ENCODE measurements at places on chromosomes 12 and 14. TPM values are rescaled to one million over a fixed set of nuclear protein-coding genes. Genes with fewer than 3 reads are reported as not detected.

FOXG1 gene
- total RNA-seq: 0.29 TPM

SLC5A8 gene
- total RNA-seq: 0.11 TPM

DNA sequence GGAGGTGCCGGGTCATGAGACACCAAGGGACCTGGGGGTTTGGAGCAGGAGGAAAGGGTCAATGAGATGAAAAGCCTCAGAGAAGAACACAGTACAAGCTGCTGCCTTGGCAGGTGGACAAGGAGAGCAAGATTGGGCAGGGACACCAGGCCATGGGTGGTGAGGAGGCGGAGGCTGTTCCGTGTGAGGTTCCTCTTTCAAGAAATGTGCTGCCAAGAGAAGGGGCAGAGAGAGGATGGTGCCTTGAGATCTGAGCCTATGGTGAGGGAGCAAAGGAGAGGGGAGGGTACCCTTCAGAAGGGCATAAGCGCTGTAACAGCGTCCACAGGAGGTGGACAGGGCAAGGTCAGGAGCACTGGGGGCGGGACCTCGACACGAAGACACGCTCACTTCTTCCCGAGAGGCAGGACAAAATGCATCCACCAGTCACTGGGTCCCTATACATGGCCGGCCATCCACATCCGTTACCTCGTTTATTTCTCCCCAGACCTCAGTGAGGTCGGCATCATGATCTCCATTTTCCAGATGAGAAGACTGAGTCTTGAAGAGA is 100.2 kb downstream of the B4GALNT3 start:
- DNase-seq: no peak
- H3K4me1 ChIP-seq: no peaks in the 10 kb centered on the region
- H3K36me3 ChIP-seq: no peaks in the 10 kb centered on the region
- H3K4me3 ChIP-seq: no peak overlapping the region

GRCh38 chr12:90896164-90896563 is 58.8 kb downstream of the CCER1 start:
- no peak overlapping the region for H3K27ac ChIP-seq
- H3K27me3 ChIP-seq: no peaks in the 10 kb centered on the region
- no peaks in the 10 kb centered on the region for H3K4me1 ChIP-seq

DNA sequence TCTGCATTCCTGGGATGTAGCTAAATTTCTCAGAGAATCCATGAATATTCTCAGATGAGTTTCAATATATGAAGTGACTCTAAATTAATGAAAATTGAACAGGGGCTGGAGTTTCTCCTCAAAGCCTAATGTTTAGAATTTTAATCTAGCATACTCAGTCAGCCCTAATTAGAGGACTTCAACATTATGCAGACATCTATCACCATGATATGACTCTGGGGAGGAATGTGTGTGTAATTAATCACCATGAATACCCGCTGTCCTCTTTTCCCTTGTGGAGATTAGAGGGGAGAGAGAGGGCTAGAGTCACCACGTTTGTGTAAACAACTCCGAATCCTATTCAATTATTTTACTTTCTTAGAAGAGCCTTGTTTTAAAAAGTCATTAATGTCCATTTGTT is 698.6 kb upstream of the MDGA2 start:
- H3K27ac ChIP-seq: no peak overlapping the region
- no peaks in the 10 kb centered on the region for H3K4me1 ChIP-seq
- no peak for DNase-seq
- no peaks in the 10 kb centered on the region for H3K36me3 ChIP-seq
- H3K27me3 ChIP-seq: no peaks in the 10 kb centered on the region

- no peaks in the 10 kb centered on the region for H3K27me3 ChIP-seq
- H3K36me3 ChIP-seq: no peaks in the 10 kb centered on the region
- H3K4me1 ChIP-seq: no peaks in the 10 kb centered on the region
- no peak overlapping the region for H3K4me3 ChIP-seq
These were observed 13.6 kb downstream of the MED13L start for GRCh38 chr12:116263844-116264243.

GRCh38 chr12:119938049-119938667 is 50.9 kb upstream of the BICDL1 start:
- no peaks in the 10 kb centered on the region for H3K4me1 ChIP-seq
- no peak overlapping the region for H3K4me3 ChIP-seq
- H3K27me3 ChIP-seq: no peaks in the 10 kb centered on the region
- no peaks in the 10 kb centered on the region for H3K36me3 ChIP-seq

GPR132 gene
- total RNA-seq: not detected

MORN3 gene
- 0.93 TPM for total RNA-seq

MUCL1 gene
- total RNA-seq: not detected

SELPLG gene
- 0.13 TPM for total RNA-seq

- no peak overlapping the region for H3K27ac ChIP-seq
- H3K4me3 ChIP-seq: no peak overlapping the region
- DNase-seq: no peak
- no peaks in the 10 kb centered on the region for H3K4me1 ChIP-seq
- H3K27me3 ChIP-seq: no peaks in the 10 kb centered on the region
These were observed 508.0 kb downstream of the MDGA2 start for GRCh38 chr14:47167402-47167801.

SSTR1 gene
- total RNA-seq: 0.93 TPM

- H3K4me3 ChIP-seq: peak overlapping the region; percentile 41
- no peaks in the 10 kb centered on the region for H3K27me3 ChIP-seq
- DNase-seq: peak; percentile 31
- H3K27ac ChIP-seq: peak overlapping the region; percentile 32
These were observed 441.7 kb downstream of the RAD51B start for GRCh38 chr14:68261092-68261842.

GRCh38 chr14:75650253-75651058 is 10.2 kb downstream of the ERG28 start:
- DNase-seq: no peak
- H3K27me3 ChIP-seq: no peaks in the 10 kb centered on the region
- no peak overlapping the region for H3K27ac ChIP-seq
- H3K36me3 ChIP-seq: peaks cover 30% of the 10 kb centered on the region

TAS2R50 gene
- total RNA-seq: 0.33 TPM

TPPP2 gene
- not detected for total RNA-seq

TPH2 gene
- 0.90 TPM for total RNA-seq

RTN1 gene
- 2.8 TPM for total RNA-seq

CLEC2A gene
- total RNA-seq: 3.7 TPM

TSHR gene
- total RNA-seq: not detected

DNA sequence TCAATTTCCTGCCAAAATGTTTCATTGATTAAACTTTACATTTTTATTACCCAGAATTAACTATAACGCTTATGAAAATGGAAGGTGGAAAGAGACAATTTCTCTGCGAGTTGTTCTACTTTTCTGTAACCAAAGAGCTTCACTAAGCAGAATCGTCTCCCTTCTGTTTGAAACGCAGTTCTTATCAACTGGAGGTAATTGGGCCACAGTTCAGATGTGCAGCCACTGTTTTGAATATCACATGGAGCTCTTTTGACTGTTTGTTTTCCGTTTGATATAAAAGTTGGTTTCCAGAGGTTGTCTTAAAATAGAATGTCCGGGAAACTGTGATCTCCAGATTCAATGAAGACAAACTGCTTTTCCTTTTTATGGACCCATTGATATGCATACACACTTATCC is 183.3 kb upstream of the SEL1L start:
- DNase-seq: no peak
- no peaks in the 10 kb centered on the region for H3K27me3 ChIP-seq
- H3K4me3 ChIP-seq: no peak overlapping the region
- H3K27ac ChIP-seq: no peak overlapping the region
- no peaks in the 10 kb centered on the region for H3K36me3 ChIP-seq
- H3K4me1 ChIP-seq: no peaks in the 10 kb centered on the region

OR4K1 gene
- not detected for total RNA-seq

DNA sequence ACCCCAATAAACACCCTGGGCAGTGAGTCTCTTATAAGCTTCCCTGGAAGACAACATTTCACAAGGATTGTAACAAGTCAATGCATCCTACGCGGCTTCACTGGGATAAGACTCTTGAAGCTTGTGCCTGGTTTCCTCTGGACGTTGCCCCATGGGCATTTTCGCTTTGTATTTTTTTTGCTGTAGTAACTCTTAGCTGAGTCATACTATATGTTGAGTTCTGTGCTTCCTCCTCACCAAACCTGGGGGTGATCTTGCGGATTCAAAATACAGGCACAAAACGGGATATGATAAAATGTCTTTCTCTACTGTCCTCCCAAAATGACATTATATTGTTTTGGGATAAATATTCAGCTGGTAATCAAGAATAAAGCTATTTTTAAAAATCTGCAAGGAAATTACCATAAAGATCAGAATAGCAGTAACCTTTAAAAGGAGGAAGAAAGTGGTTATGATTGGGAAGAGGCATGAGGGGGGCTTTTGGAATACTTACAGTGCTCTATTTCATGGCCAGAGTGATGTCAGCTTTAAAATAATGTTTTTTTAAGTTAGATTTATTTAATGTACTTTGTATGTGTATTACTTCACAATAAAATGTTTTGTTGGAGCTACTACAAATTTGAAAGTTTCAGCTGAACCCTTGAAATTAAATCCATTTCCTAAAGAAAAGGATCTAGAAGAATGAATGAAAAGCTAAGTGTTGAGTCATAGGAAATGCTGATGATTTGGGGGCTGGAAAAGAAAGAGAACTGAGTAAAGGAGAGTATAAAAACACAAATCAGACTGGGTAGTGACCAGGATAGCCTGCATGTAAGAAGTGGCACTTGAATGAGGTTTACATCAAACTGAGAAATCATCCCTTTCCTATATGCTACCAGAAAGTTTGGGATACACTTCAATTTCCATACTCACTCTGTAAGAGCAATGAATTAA is 14.7 kb downstream of the BTBD7 start:
- no peaks in the 10 kb centered on the region for H3K27me3 ChIP-seq
- DNase-seq: no peak
- no peaks in the 10 kb centered on the region for H3K36me3 ChIP-seq
- H3K4me3 ChIP-seq: no peak overlapping the region
- peaks cover 14% of the 10 kb centered on the region for H3K4me1 ChIP-seq

DNA sequence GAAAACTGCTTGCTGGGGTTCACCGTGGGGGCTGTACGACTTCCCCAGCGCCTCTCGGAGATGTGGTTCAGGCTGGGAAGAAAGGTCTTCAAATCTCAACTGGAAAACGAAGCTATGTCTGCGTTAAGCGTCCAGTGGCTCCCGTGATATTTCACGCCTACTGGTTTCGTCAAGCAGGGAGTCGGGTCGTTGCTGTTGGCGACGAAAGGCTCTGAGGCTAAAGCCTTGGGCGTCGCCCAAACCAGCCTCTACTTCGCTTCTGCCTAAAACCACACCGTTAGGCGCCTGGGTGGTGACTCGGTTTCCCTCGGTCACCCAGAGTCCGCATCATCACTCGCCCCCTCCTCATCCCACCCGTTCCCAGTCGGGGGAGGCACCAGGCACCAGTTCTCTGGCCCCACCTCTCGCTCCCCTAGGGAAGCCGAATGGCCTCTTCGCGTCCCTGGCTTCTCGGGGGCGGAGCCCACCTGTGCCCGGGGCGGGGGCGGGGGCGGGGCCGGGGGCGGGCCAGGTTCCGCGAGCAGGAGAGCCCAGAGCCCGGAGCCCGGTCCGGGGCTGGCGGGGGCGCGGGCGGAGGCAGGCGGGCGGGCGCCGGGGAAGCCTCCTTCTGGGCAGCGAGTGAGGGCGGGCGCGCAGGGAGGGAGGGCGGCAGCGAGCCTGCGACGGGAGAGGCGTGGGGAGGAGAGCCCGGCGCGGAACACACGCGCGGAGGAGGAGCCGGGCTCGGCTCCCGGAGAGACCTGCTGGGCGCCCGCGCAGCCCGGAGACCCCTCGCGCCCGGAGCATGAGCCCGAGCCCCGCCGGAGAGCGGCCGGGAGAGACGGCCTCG is at the start of gene B4GALNT3:
B4GALNT3 (plus strand) TSS at position 510 of the 829 bp plus-strand sequence. CDS start 438 bp downstream, outside the sequence.
- no peak within 1 kb of the TSS for H3K27ac ChIP-seq
- H3K4me1 ChIP-seq: no peaks in the 10 kb centered on the region
- H3K4me3 ChIP-seq: peak within 1 kb of the TSS; percentile 63

AREL1 gene
- total RNA-seq: 31.5 TPM

DNA sequence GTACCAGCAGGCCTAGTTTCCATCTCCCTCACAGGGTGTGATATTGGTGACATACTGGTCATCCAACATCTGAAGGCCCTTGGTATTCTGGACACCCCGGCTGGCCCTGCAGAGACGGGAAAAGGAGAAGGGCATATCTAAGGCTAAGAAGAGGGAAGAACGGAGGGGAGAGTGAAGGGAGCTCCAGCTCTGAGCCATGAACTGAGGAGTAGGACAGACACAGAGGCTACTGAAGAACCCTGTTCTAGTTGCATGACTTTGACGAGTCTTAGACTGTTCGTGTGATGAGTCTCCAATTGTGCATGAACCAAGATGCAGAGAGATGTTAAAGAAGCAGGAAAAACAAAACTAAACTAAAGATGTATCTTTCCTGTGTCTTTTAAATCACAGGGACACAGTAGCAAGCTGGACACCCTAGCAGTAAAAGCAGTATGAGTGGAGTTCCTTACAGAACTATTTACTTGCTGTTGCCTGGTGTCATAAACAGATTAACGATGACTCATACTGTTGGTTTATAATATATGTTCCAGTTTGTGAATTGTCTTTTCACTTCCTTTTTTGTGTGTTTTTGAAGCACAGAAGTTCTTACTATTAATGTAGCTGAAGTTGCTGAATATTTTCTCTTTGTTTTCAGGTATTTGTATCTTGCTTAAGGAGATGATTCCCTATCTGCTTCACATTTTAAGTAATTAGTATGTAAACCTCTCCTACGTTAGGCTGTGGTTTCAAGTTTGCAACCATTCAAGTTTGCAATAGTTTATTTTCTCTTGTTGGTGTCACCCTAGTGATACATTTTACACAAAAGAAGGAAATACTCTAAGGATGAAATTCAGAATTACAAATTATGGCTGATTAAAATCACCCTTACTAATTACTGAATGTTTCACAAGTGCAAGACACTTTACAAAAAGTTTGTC is 15.7 kb downstream of the FAR2 start:
- no peaks in the 10 kb centered on the region for H3K27me3 ChIP-seq
- no peak overlapping the region for H3K27ac ChIP-seq
- H3K4me1 ChIP-seq: no peaks in the 10 kb centered on the region
- no peaks in the 10 kb centered on the region for H3K36me3 ChIP-seq
- DNase-seq: no peak
- no peak overlapping the region for H3K4me3 ChIP-seq

CPNE6 gene
- total RNA-seq: not detected

ALDH2 gene
- total RNA-seq: 40.4 TPM

PIWIL1 gene
- total RNA-seq: not detected

DNA sequence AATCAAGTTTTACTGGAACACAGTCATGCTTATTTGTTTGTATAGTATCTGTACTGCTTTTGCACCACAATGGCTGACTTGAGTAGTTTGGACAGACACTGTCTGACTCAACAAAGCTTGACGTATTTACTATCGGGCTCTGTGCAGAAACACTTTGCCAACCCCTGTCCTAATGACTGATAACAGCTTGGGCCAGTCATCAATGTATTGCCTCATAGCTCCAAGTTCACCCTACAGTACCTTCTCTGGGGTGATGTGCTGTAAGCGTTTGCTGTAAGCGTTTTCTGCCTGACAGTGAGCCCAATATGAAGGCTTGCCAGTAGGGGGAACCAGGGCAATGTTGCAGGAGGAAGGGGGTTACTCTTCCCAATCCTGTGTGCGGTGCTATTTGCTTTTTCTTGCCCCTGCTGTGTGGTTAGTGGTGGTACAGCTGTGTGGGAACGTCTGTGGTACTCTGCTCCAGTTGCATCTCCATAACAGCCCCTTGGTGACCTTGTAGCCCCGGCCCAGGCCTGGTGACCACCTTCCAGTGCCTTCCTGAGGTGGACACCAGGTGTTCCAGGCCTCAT is 5.4 kb upstream of the CCDC177 start:
- H3K27ac ChIP-seq: no peak overlapping the region
- no peaks in the 10 kb centered on the region for H3K36me3 ChIP-seq
- H3K27me3 ChIP-seq: no peaks in the 10 kb centered on the region

Measured in H1 (cell line).